ENCODE measurements at places on chromosomes 16 and 17.

GRCh38 chr16:27579087-27579980 lies 29.4 kb downstream of the KATNIP start:
- no peak for DNase-seq

- peak; percentile 50 for DNase-seq
Observed at GRCh38 chr17:76271669-76272540, 6.8 kb downstream of the UBALD2 start.

DNA sequence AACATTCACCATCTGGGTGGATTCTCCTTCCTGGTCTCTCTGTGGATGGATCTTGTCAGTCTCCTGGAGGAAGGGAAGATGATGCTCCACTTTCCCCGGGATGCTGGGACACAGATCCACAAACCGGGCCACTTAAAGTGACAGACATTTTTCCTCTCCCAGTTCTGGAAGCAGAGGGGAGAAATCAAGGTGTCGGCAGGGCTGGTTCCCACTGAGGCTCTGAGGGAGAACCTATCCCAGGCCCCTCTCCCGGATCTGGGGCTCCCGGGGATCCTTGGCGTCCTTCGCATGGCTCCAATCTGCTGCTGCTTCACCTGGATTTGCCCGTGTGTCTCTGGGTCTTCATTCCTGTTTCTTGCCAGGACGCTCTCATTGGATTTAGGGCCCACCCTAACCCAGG lies 263.1 kb upstream of the TNRC6C start:
- DNase-seq = no peak

GRCh38 chr17:57425903-57426880 lies 169.9 kb downstream of the MSI2 start:
- DNase-seq = no peak

DNA sequence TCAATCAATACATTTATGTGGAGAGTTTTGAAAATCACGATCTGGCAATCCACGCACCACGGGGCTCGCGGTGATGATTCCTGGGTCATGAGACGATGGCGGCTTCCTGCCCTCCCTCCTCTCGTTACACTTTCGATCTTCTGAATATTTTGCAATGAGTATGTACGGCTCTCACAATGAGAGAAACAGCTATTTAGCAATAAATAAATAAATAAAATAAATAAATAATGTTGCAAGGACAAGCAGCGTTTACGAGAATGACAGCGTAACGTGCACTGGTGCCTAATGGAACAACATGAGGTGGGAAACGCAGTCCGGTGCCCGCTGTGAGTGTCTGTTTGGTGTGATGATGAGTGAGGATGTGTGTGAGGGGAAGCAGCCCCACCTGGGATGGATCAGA lies 46.7 kb upstream of the JPH3 start:
- DNase-seq = no peak

- no peak for DNase-seq
Observed at GRCh38 chr17:39114723-39115122, 36.7 kb downstream of the PLXDC1 start.

- DNase-seq = no peak
Observed at GRCh38 chr17:3557768-3558583, at the start of gene TRPV3. Gene TRPV3, minus strand, starts transcription at chr17:3557812. Its CDS starts 2,962 bp downstream, at chr17:3554850.

- no peak for DNase-seq
Observed at GRCh38 chr16:85674828-85675227, 13.9 kb downstream of the GINS2 start.

GRCh38 chr16:30092373-30093010 lies 768 bp upstream of the TBX6 start:
- DNase-seq = no peak

GRCh38 chr17:48615047-48615962 lies at the start of gene HOXB8:
Gene HOXB8, minus strand, starts transcription at chr17:48615292. Its CDS starts 588 bp downstream, at chr17:48614704.
- no peak for DNase-seq

DNA sequence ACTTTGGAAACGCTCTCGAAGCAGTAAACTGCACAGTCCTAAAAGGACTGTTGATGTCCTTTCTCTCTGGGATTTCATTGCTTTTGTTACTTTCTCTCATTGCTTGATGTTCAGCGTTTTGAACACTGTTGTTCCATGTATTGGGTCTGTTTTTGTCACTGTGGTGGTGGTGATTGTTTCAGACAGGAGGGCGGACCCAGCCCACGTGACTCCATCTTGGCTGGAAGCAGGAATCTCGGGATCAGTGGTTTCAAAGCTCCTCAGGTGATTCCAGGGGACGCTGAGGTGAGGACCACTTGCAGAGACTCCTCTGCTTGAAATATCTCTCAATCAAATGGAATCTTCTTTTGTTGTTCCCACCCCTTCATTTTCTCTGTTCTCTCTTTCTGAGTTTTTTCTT lies 18.3 kb downstream of the C16orf54 start:
- no peak for DNase-seq

All from progenitor cell of endocrine pancreas (in vitro differentiated cells).